ENCODE measurements at places on chromosomes 16 and 17.

- H3K27me3 ChIP-seq, result no peaks in the 10 kb centered on the region
- no peak overlapping the region for H3K27ac ChIP-seq
- no peak overlapping the region for H3K4me3 ChIP-seq
- no peaks in the 10 kb centered on the region for H3K36me3 ChIP-seq
- H3K4me1 ChIP-seq, result no peaks in the 10 kb centered on the region
Measured at GRCh38 chr16:51222016-51222415, 70.9 kb upstream of the SALL1 start.

- H3K27ac ChIP-seq, result no peak overlapping the region
- H3K27me3 ChIP-seq, result no peaks in the 10 kb centered on the region
- H3K36me3 ChIP-seq, result no peaks in the 10 kb centered on the region
- H3K4me3 ChIP-seq, result no peak overlapping the region
Measured at GRCh38 chr16:75351183-75351582, 82.1 kb downstream of the CFDP1 start.

- H3K4me1 ChIP-seq, result peaks cover 48% of the 10 kb centered on the region
- peak; percentile 83 for DNase-seq
- H3K27ac ChIP-seq, result peak within 1 kb of the TSS; percentile 100
- H3K27me3 ChIP-seq, result no peaks in the 10 kb centered on the region
Measured at GRCh38 chr17:36544307-36545076, at the start of gene GGNBP2. Gene GGNBP2, plus strand, starts transcription at chr17:36544919. Its CDS starts 806 bp downstream, at chr17:36545725.

- no peak overlapping the region for H3K4me3 ChIP-seq
- no peaks in the 10 kb centered on the region for H3K27me3 ChIP-seq
- H3K36me3 ChIP-seq, result no peaks in the 10 kb centered on the region
- peaks cover 59% of the 10 kb centered on the region for H3K4me1 ChIP-seq
- peak overlapping the region; percentile 37 for H3K27ac ChIP-seq
Measured at GRCh38 chr17:49404361-49404760, 10.3 kb downstream of the PHB1 start.

- H3K4me3 ChIP-seq, result no peak overlapping the region
- no peaks in the 10 kb centered on the region for H3K4me1 ChIP-seq
- H3K27me3 ChIP-seq, result no peaks in the 10 kb centered on the region
- H3K36me3 ChIP-seq, result no peaks in the 10 kb centered on the region
- no peak overlapping the region for H3K27ac ChIP-seq
- no peak for DNase-seq
Measured at GRCh38 chr16:51431517-51432241, 280.6 kb upstream of the SALL1 start.

DNA sequence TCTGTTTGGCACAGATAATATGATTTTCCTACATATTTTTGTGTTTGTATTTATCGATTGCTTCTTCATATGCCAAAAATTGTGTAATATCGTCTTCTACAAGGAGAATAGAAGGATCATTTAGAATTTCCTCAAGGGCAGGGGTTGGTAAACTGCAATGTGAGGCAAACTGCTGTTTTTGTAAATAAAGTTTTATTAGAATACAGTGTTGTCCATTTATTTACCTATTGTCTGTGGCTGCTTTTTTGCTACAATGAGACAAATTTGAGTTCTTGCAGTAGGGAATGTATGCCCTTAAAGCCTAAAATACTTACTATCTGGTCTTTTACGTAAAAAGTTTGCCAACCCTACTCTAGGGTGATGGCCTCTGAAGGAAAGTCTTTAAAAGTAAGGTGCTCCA is 509.5 kb downstream of the TMEM114 start:
- no peaks in the 10 kb centered on the region for H3K36me3 ChIP-seq
- no peak for DNase-seq
- no peaks in the 10 kb centered on the region for H3K4me1 ChIP-seq
- no peaks in the 10 kb centered on the region for H3K27me3 ChIP-seq
- no peak overlapping the region for H3K4me3 ChIP-seq
- no peak overlapping the region for H3K27ac ChIP-seq

DNA sequence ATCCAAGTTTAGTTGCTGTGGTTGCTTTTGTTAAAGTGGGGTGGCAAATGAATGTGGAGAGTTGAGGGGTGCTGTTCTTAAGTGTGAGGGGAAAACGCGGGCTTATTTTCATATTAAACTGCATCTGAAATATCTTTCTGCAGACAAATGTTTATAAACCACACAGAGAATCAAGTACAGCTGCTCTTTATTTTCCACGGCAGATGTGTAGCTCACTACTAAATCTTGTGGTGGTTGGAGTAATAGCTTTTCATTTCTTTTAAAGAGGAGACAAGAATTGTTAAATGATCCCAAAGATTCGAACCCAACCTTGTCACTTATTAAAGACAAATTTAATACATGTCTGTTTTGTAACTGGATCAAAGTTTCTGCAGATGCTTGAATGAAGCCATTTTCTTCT is 2.1 kb downstream of the CLTC start:
- no peak overlapping the region for H3K27ac ChIP-seq
- DNase-seq, result no peak
- no peaks in the 10 kb centered on the region for H3K36me3 ChIP-seq
- H3K4me3 ChIP-seq, result no peak overlapping the region

DNA sequence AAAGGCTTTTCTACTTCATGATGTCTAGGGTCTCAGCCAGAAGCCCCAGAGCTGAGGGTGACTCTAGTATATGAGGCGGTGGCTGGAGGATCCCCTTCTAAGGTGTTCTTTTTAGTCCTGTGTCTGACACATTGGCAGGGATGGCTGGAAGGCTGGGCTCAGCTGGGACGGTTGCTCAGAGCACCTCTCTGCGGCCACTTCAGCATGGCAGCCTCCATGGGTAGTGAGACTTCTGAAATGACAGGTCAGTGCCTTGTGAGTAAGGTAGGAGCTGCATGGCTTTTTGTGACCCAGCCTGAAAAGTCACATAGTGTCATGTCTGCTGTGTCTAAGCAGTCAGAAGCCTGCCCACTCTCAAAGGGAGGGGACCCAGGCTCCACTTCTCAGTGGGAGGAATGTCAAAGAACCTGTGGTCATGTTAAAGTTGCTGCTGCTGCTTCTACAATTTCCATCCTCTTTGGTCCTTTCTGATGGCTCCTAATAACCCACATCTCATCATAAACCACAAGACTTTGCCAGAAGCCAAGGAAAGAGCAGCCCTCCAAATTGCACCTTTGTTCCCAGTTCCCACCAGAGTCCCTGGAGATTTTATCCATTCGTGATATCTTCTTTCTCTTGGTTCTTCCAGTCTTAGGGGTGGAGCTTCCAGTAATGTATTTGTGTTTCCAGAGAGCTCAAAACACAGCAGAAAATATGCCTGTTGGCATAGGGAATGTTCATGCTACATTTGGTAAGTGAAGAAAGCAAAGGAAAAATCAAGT is 15.4 kb upstream of the KCNG4 start:
- H3K36me3 ChIP-seq, result no peaks in the 10 kb centered on the region
- no peaks in the 10 kb centered on the region for H3K4me1 ChIP-seq
- H3K27me3 ChIP-seq, result no peaks in the 10 kb centered on the region
- H3K4me3 ChIP-seq, result no peak overlapping the region
- DNase-seq, result no peak

DNA sequence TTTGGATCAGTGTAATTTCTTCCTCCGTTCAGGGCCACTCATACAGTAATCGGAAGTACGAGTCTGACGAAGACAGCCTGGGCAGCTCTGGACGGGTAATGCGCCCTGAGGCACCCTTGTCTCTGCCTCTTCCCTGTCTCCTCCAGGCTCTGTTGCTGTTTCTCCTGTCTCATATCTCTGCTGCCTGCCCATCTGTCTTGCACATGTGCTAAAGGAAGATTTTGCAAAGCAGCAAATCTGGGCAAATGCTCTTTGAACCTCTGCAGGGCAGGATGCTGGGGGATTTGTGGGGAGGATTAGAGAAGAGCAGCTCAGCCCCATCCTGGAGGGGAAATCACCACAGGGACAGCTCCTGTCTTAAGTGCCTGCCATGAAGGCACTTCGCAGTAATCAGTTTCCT is 32.4 kb upstream of the POLR3E start:
- no peak overlapping the region for H3K4me3 ChIP-seq
- H3K4me1 ChIP-seq, result no peaks in the 10 kb centered on the region
- no peak for DNase-seq
- H3K36me3 ChIP-seq, result peaks cover 100% of the 10 kb centered on the region
- no peak overlapping the region for H3K27ac ChIP-seq

GRCh38 chr17:17824119-17824782 is 12.5 kb downstream of the SREBF1 start:
- H3K36me3 ChIP-seq, result peaks cover 22% of the 10 kb centered on the region
- peak overlapping the region; percentile 78 for H3K4me3 ChIP-seq
- H3K27ac ChIP-seq, result peak overlapping the region; percentile 85
- H3K27me3 ChIP-seq, result no peaks in the 10 kb centered on the region

DNA sequence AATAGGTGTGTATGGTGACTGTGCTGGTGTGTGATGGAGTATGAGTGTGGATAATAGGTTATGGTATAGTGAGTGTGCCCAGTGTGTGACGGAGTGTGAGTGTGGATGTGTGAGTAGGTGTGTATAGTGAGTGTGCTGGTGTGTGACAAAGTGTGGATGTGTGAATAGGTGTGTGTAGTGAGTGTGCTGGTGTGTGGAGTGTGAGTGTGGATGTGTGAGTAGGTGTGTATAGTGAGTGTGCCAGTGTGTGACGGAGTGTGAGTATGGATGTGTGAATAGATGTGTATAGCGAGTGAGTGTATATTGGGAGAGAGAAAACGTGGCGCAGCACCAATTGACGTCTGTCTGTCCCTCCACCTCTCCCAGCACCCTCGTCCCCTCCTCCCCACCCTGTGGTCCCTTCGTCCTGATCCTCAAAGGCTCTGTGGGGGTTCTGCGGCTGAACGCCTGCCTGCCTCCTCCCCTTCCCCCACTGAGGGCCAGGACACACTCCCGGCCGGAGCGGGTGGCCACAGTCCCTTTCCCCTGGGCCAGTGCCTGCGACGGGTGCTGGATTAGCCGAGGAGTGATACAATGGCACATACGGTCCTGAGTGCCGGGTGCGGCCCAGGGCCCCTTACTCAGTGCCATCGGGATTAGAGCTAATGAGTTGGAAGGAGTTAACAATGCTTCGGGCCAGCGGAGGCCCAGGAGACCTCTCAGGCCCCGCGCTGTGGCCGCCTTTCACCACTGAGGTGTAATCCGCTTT is 160.0 kb downstream of the MRM1 start:
- no peak for DNase-seq
- H3K36me3 ChIP-seq, result no peaks in the 10 kb centered on the region
- H3K4me1 ChIP-seq, result no peaks in the 10 kb centered on the region
- no peak overlapping the region for H3K27ac ChIP-seq
- no peak overlapping the region for H3K4me3 ChIP-seq

- H3K4me3 ChIP-seq, result no peak overlapping the region
- peaks cover 13% of the 10 kb centered on the region for H3K36me3 ChIP-seq
- no peak for DNase-seq
- no peaks in the 10 kb centered on the region for H3K27me3 ChIP-seq
- no peaks in the 10 kb centered on the region for H3K4me1 ChIP-seq
Measured at GRCh38 chr17:2687074-2687418, 24.5 kb downstream of the CLUH start.

DNA sequence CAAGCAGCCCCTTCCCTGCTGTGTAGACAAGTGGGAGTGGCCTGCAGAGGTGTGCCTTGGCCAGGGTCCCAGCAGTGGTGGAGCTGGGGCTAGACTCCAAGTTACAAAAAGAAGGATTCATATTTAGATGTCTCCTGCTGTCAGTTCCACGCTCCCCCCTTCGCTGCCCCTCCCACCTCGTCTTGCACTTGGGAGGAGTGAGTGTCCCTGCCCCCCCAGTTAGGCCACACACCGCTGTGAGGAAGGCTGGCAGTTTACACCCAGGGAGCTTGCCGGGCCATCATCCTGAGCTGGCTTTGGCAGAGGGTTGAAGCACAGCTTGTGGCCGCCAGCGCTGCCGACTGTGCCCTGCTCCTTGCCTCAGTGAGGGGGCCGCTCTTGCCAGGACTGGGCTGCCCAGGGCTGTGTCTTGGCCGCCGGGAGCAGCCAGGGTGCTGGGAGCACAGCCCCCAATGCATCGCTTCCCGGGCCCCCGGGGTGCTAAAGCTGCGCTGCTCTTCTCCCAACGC is 44.3 kb downstream of the ELAC2 start:
- DNase-seq, result no peak
- H3K27me3 ChIP-seq, result peaks cover 15% of the 10 kb centered on the region
- H3K4me3 ChIP-seq, result peak overlapping the region; percentile 28

DNA sequence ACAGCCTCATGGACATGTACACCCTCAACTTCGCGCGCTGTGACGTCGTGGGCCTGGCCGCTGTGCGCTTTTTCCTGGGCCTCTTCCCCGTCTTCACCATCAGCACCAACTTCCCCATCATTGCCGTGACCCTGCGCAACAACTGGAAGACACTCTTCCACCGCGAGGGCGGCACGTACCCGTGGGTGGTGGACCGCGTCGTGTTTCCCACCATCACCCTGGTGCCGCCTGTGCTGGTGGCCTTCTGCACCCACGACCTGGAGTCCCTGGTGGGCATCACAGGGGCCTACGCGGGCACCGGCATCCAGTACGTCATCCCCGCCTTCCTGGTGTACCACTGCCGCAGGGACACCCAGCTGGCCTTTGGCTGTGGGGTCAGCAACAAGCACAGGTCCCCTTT is 23.5 kb downstream of the GRIN2C start:
- H3K36me3 ChIP-seq, result no peaks in the 10 kb centered on the region
- H3K27ac ChIP-seq, result no peak overlapping the region
- no peaks in the 10 kb centered on the region for H3K27me3 ChIP-seq
- no peak for DNase-seq

GRCh38 chr16:58111302-58111627 is 17.9 kb downstream of the CFAP20 start:
- peaks cover 51% of the 10 kb centered on the region for H3K36me3 ChIP-seq
- DNase-seq, result no peak
- H3K4me3 ChIP-seq, result no peak overlapping the region
- peaks cover 31% of the 10 kb centered on the region for H3K4me1 ChIP-seq
- H3K27ac ChIP-seq, result no peak overlapping the region

DNA sequence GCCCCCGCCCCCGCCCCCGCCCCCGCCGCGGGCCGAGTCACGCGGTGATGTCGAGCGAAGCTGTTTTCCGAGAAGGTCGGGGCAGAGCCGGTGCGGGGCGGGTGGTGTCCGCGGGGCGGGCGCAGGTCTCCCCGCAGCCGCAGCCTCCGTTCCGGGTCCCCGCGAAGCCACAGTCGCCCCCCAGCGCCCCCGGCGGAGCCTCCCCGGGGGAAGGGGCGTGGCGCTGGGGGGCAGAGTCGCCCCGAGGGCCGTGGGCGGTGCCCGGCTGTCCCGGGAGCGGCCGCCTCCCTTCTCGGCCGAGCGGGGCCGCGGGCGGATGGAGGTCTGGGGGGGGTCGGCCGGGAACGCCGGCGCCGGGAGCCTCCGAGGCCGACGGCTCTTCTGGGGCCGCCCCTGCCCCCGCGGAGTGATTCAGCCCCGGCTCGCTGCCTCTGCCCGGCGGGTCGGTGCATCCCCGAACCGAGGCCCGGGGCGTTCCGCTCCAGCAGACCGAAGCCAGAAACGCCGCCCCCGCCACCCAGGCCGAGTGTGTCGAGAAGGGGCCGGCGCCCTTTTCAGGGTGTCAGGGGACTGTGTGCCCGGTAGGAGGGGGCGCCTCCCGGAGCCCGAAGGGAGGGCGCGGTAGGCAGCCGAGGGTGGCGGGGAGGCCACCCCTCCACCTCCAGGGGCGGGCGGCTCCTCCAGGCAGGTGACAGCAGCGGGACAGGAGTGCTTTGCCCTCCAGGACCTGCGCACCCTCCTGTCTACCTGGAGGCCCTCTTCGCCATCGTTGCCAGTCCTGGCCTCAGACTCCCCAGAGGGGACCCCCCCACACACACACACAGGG is 1.7 kb downstream of the METRNL start:
- no peak for DNase-seq
- H3K4me1 ChIP-seq, result no peaks in the 10 kb centered on the region
- H3K27ac ChIP-seq, result peak overlapping the region; percentile 91
